HepG2 (cell line): ENCODE measurements at places on chromosomes 16 and 17.

DNA sequence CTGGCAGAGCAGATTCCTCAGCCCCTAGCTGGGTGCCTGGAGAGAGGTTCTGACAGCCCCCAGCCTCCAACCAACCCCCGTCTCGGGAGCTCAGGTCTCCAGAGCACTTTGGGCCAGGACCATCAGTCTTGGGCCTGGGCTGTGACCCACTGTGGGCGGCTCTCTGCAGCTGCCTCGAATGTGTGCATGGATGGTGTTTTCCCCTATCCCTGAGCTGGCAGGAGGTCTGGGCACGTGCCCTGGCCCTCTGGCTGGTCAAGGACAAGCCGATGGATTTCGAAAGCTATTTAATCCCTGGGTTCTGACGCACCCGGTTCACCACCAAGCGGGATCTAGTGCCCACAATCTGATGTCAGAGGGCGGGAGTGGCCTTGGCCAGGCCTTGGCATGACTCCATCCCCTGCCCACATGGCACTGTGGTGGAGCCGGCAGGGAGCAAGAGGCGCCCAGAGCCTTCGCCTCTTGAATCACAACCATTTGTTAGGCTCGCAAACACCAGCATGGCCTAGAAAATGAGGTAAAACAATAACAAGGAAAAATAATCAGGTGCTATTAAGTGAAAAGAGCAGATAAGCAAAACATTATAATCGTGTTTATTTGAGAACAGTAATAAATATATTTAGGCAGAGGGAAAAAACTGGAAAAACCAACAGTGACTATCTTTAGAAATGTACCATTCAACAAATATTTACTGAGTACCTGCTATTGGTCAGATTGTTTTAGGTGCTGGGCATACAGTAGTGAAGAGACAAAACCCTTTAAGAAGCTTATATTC lies 69.3 kb upstream of the TOB1 start:
- DNase-seq = peak; percentile 63

- DNase-seq = no peak
Observed at GRCh38 chr16:54381601-54382313, 95.2 kb upstream of the IRX3 start.

- no peak for DNase-seq
Observed at GRCh38 chr16:68987734-68988457, 117.6 kb upstream of the HAS3 start.

GRCh38 chr17:47952171-47953021 lies 5.3 kb downstream of the PRR15L start:
- DNase-seq = peak; percentile 67

DNA sequence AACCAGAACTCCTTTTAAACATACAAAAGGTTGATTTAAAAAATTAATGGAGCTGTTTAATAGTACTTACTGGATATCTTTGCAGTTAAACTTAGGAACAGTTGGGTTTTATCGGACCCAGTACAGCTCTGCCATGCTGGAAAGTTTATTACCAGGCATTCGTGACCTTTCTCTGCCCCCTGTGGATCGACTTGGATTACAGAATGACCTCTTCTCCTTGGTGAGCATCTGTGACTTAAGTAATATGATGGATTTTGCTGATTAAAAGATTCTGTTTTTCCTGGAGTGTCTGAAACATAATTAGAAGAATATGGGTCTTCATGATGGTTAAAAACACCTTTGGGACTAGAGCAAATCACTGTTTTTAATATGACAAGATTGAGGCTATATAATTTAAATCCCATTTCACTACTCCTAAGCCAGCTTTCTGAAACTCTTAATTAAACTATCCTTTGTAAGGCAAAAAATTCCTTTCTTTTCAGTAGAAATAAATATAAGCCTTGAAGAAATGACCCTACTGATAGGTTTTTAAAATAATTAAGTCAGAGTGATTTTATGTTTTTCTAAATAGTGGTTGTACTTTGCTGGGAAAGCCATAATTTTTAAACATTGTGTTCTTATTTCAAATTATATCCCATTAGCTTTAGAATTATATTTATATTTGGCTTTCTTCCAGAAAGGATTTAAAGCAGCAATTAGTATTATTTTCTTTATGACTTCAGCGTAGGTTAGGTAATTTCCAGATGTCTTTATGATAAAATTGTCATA lies 45.7 kb upstream of the KPNB1 start:
- DNase-seq = no peak

DNA sequence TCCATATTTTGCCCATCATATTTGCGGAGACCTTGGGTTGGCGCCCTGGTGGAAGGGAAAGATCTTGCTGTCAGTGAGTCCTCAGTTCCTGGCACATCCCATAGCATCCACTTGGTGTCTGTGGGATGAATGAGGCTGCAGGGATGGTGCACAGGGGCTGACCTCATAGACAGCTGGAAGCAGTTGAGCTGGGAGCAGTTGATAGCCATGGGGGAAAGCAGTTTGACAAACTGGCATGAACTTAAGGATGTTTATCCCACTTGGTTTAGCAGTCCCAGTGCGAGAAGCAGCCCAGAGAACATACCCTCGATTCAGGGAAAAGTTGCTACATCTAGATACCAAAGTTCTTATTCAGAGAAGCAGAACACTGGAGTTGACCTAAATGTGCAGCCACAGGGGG lies 80.7 kb downstream of the SNX29 start:
- DNase-seq = no peak

DNA sequence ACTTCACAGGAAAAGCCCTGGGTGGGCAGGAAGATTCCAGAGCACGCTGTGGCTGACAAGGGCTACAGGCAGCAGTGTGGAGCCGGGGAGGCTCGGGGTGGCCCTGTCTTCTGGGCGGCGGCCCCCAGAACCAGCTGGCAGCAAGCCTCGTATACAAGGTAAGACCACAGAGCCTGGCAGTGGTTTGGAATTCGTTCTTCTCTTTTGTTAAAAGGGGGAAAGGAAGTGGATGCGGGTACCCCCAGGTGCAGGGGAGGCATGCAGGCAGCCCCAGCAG lies 6.0 kb downstream of the UBALD1 start:
- no peak for DNase-seq

GRCh38 chr16:8537691-8538342 lies 52.5 kb downstream of the TMEM114 start:
- peak; percentile 84 for DNase-seq

DNA sequence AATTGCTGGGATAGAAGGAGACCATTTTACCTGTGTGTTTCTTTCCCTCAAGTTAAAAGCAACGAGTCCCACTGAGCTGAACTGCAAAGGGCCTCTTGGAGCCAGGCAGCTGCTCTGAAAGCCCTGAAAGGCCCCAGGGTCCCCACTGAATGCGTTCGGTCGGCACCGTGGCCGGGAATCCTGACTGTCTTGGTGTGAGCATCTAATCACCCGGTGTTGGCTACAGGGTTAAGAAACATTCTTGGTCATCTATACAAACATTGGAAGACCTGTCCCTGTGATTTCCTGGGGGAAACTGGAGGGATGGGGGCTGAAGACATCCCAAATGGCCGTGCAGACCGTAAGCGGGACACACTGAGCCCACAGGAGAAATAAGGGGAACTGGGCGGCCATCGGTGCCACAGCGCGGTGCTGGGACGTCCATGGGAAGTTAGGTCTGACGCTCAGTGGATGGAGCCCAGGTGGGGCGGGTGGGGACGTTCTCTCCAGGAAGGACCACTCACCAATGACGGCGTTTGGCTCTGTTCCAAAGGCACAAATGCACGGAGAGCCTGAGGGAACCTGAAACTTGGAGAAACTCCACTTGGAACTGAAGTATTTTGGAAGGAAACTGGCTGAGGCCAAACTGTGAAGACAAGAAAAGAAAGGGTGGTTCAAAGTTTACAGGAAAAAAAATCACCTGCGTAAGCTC lies 32.1 kb downstream of the WDR45B start:
- DNase-seq = no peak

DNA sequence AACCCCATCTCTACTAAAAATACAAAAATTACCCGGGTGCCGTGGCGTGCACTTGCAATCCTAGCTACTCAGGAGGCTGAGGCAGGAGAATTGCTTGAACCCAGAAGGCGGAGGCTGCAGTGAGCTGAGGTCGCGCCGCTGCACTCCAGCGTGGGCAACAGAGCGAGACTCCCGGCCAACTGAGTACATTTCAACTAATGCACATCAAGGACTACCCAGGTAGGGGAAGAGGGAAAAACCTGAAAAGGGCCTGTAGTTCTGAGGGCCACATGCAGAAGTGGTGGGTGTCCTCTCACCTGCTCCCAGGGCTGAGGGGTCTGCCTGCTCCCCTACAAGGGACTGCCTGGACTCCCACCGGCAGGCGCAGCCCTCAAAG lies 584 bp upstream of the SLC16A5 start:
- DNase-seq = no peak

DNA sequence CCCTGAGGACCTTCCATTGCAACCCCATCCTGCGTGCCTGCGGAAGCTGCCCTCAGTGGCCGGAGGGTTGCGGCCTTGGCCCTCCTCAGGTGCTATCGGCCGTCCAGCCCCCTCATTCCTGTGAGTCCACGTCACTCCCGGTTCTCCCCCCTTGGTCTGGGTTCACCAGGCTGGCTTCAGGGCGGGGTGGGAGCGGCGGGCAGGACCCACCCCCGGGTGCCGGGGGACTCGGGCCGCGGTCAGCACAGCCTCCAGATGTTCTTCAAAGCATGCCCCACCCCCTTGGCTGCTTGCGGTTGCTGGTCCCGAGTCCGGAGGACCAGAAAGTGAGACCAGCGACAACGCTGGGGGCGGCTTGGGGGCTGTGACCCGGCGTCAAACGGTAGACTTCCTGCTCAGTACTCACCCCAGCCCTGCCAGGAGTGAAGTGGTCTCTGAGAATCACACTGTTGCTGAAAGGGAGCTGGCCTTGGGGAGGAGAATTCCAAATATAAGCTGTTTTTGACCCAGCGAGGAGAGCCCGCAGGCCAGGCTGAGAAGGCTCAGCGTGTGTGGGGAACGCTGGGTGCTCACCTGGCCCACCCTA lies 4.5 kb downstream of the ZNF469 start:
- DNase-seq = no peak

GRCh38 chr17:33647956-33648355 lies 354.9 kb upstream of the ASIC2 start:
- no peak for DNase-seq

DNA sequence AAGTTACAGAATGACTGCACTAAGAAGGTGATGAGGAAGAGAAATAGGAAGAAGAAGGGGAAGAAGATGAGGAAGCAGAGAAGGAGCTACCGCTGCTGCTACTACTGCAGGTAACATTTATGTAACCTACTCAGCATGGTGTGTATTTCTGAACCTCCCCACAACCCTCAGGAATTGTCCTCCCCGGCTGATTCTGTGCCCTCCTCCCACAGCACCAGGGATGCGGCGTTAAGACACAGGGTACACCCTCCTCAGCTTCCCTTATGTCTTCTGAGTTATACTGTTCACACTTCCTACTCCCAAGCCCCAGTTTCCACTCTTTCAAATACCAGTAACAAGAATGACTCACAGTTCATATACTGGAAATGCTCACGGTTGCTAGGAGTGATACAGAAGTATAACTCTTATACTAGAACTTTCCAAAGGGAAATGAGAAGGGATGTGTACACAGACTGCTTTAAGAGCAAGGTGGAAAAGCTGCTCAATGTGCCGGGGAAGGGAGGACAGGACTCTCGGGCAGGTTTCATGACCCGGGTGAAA lies 224.5 kb upstream of the PSMD7 start:
- DNase-seq = no peak

- no peak for DNase-seq
Observed at GRCh38 chr17:8387914-8388651, 5.1 kb upstream of the RPL26 start.

GRCh38 chr17:33964344-33964979 lies 290.6 kb upstream of the CCL2 start:
- peak; percentile 23 for DNase-seq

DNA sequence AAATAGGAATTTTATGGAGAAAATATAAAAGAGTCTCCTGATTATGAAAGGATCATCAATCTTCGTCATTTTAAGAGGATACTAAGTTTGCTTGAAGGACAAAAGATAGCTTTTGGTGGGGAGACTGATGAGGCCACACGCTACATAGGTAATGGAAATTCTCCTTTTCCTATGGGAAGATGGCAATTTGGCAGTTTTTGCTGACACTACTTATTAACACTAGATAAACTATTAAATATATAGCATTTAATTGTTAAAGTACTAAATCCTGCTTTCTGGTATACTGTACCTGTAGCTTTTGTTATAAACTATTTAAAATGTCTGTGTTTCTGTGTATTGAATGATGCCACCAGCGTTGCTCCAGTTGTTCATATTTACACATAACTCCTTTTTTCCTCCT lies 12.6 kb downstream of the ALDH3A2 start:
- no peak for DNase-seq

DNA sequence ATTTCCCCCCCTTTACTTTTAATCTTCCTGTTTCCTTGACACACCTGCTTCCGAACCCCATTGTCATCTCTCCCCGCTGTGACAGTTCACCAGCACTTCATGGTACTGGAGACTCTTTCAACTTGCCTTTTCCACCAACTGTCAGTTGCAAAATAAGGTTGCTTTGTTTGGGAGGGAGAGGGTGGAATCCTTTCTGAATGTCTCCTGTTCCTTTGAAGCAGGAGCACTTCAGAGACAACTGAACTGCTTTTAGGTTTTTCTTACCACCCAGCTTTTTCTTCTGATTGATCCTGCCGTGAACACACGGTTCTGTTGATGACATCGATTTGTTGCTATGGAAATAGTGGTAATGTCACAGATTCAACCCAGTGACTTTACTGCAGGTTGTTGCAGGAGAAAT lies 42.0 kb downstream of the RPA1 start:
- DNase-seq = no peak

DNA sequence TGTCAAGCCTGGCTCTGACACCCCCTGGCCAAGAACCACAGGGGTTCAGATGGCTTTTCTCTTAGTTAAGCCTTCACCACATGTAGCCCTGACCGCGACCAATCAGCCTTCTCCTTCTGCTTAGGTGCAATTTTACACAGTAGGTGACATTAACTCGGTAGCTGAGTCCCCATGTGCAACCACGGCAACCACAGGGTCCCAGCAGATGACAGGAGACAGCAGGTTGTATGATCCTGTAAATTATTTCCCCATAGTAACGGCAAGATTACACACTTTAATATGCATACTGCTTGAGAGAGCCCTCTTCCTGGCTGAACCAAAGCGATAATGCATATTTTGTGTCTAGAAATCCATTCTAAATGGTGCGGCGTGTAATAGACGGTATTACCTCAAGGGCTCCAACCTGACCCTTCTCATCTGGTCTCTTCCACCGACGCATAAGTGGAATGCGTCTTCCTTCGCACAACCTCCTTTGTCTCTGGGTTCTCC lies 458.7 kb upstream of the ZFHX3 start:
- no peak for DNase-seq

DNA sequence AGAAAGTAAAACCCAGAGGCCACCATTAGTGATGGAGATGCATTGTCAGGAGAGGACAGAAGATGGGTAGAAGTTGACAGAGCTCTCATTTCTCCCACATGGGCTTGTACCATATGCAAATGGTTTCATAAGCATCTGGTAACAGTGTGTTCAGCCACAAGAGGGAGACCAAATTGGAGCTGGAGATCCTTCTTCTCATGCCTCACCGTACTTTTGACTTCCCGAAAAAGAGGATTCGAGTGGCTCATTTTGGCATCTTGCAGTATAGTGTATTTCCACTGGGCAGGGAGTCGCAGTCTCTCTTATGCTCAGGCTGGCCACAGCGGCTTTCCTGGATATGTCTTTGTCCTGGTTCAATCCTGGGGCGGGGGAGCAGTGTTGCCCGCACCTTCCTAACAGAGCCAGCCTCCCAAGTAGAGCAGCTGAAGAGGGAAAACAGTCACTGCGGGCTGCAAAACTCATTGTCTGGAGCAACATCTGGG lies 23.8 kb downstream of the TBC1D3B start:
- DNase-seq = no peak

GRCh38 chr17:48517478-48517877 lies 13.3 kb downstream of the HOXB1 start:
- DNase-seq = no peak
